ENCODE measurements at places on chromosomes 5 and 9.

DNA sequence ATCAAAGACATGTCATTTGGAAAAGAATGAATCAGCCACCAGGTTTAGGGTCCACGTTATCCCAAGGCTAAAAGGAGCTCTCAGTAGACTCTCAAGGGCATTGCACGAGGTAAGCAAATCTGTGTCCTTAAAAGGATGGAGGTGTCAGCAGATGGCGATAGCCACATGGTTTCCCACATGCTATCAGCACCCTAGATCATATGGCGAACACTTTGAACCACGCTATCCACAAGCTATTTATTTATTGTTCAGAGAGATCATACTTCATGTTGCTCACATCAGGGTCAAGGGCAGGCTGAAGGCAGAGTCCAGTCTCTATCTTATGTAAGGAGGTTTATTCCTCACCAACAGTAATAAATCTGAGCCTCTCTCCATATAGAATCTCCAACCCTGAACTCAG is 43.7 kb downstream of the CDH6 start:
- no peak for DNase-seq

GRCh38 chr5:83919071-83920041 is 198.7 kb upstream of the HAPLN1 start:
- DNase-seq: no peak

DNA sequence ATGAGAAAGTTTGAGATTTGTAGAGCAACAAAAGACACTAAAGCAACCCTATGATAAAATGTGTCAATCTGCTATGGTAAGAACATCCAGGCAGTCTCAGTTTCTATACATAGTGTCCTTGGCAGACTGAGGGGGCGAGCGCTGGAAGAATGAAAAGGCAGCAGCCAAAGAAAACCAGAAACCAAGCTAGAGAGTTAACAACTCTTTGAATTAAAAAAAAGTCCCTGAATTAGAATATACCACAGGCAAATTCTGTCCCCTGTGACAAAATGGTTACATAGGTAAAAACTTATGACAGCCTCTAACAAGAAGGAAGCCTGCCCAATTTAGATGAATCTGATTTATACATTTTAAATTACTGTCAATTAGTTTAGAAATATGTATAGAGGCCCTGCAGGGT is 106.7 kb downstream of the OXCT1 start:
- DNase-seq: no peak

DNA sequence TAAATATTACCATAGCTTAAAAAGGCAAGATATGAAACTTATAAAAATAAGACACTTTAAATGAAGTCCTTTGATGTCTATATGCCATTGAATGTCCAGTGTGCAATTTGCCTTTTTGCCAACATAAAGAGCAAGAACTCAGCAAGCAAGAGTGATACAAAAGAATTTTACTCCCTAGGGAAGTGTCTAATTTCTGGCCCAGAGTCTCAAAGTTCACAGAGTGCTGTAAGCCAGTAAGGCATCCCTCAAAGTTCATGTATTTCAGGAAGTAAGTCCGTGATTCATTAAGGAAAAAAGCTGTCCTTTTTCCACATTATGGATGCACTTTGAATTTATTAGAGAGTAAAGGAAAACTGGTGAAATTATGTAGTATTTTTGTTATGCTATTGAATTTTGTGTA is 185.2 kb downstream of the CCDC171 start:
- no peak for DNase-seq

DNA sequence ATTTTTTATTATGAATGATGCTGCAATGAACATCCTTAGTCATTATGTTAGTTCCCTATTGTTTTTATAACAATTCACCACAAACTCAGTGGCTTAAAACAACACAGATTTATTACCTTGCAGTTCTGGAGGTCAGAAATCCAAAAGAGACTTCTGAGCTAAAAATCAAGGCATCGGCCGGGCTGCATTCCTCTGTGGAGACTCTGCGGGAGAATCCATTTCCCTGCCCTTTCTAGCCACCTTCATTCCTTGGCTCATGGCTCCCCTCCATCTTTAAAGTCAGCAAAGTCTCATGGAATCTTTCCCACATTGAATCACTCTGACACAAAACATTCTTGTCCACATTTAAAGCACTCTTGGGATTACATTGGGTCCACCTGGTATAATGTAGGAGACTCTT is 38.6 kb downstream of the SNX18 start:
- no peak for DNase-seq

GRCh38 chr9:78463750-78464149 is 166.8 kb downstream of the PSAT1 start:
- no peak for DNase-seq

GRCh38 chr9:125425170-125425897 is 163.7 kb downstream of the GAPVD1 start:
- no peak for DNase-seq

GRCh38 chr9:426976-427375 is 212.3 kb downstream of the DOCK8 start:
- no peak for DNase-seq

Data from CD4-positive, CD25-positive, alpha-beta regulatory T cell (primary cell).